ENCODE measurements at places on chromosomes 16 and 17.
A peak's percentile ranks its signal among the peaks of the same experiment; 100 is the strongest.

GRCh38 chr17:2903193-2903974, 107.1 kb downstream of the RAP1GAP2 start:
- no peak overlapping the region for H3K27ac ChIP-seq
- H3K4me1 ChIP-seq: no peaks in the 10 kb centered on the region
- no peaks in the 10 kb centered on the region for H3K36me3 ChIP-seq
- no peaks in the 10 kb centered on the region for H3K27me3 ChIP-seq
- H3K4me3 ChIP-seq: no peak overlapping the region

DNA sequence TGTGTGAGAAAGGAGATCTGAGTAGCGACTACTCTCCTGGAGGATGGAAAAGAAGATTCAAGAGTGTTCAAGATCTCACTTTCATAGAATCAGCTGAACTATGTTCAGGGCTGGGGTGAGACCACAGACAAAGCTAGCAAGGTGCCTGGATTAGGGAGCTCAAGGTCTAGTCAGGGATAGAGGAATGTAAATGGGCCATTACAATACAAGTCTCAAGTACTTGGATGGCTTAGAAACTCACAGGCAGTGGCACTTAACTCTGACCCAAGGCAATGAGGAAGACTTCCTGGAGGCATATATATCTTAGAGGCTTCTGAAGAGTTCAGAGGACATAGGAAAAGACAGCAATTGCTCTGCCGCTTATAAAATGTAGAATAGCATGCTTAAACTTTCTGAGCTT, 184.9 kb upstream of the CDH11 start:
- H3K36me3 ChIP-seq: no peaks in the 10 kb centered on the region
- no peak overlapping the region for H3K27ac ChIP-seq
- DNase-seq: no peak
- peaks cover 12% of the 10 kb centered on the region for H3K4me1 ChIP-seq
- no peak overlapping the region for H3K4me3 ChIP-seq

DNA sequence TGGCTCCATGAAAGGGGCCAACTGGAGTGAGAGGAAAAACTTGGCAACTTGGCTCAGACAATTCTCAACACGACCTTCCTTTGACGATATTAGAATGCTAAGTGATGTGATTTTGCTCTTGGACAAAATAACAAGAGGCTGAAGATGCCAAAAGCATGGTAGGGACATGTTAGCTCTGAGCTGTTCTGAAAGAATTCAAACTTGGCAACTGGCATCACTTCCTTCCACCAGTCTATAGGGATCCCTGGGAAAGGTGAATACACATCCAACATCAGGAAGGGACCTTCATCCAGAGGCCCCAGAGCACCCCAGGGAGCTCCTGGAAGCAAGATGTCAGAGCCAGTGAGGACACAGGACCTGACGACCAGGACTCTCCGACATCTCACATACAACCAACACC, 4.3 kb downstream of the KRT37 start:
- no peak overlapping the region for H3K27ac ChIP-seq
- no peaks in the 10 kb centered on the region for H3K27me3 ChIP-seq
- no peak for DNase-seq

DNA sequence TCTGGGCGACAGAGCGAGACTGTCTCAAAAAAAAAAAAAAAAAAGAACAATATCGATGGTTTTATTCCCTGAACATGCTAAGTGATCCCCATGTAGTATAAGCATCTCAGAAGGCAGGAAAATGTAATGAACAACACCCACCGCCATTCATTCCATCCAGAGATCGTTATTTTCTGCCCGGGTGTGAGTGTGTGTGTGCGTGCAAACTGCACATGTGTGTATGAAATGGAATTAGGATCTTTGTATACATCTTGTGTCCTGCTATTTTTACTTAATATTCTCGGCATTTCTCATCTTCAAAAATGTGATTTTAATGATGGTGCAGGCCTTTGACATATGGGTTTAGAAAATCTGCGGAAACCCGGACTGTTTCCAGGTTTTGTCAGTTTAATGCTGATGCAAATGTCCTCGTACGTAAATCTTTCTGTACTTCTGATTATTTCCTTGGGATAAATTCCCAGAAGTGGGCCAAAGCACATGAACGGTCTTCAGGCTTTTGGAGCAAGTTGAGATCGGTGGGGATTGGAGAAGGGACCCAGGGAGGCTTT, 254.8 kb downstream of the SEC14L1 start:
- H3K4me1 ChIP-seq: peaks cover 36% of the 10 kb centered on the region
- H3K27ac ChIP-seq: no peak overlapping the region
- no peaks in the 10 kb centered on the region for H3K36me3 ChIP-seq
- H3K4me3 ChIP-seq: no peak overlapping the region
- H3K27me3 ChIP-seq: no peaks in the 10 kb centered on the region

- no peak overlapping the region for H3K4me3 ChIP-seq
- H3K36me3 ChIP-seq: peaks cover 56% of the 10 kb centered on the region
- H3K4me1 ChIP-seq: no peaks in the 10 kb centered on the region
- no peaks in the 10 kb centered on the region for H3K27me3 ChIP-seq
- no peak overlapping the region for H3K27ac ChIP-seq
Measured at GRCh38 chr16:55815320-55815719, 17.6 kb downstream of the CES1 start.

- H3K27ac ChIP-seq: no peak overlapping the region
- H3K4me1 ChIP-seq: no peaks in the 10 kb centered on the region
- no peak overlapping the region for H3K4me3 ChIP-seq
- H3K27me3 ChIP-seq: no peaks in the 10 kb centered on the region
- DNase-seq: no peak
Measured at GRCh38 chr16:52783616-52784015, 236.7 kb upstream of the TOX3 start.

DNA sequence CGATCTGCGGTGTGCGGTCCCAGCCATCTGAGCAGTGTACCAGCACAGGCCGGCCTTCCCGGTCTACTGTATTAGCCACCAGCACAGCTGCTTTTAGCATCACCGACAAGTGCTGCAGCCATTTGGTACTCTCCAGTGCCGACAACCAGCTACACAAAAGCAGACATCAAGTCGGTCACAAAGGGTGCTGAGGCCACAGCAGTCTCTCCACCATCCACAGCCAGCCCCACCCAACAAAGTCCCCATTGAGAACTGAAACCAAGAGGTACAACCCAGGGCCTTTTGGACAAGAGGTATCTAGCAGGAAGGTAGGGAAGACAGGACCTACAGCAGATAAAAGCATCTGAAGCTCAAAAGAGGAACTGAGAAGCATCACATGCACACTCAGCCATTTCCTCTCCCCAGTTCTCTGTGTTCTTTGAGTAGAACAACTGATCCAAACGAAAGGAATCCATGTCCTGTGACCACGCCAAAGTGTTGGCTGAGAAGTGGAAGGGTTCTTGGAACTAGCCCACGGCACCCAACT, 9.5 kb downstream of the MTMR4 start:
- peaks cover 96% of the 10 kb centered on the region for H3K36me3 ChIP-seq
- DNase-seq: no peak
- no peak overlapping the region for H3K4me3 ChIP-seq
- no peaks in the 10 kb centered on the region for H3K4me1 ChIP-seq
- H3K27me3 ChIP-seq: no peaks in the 10 kb centered on the region
- no peak overlapping the region for H3K27ac ChIP-seq

DNA sequence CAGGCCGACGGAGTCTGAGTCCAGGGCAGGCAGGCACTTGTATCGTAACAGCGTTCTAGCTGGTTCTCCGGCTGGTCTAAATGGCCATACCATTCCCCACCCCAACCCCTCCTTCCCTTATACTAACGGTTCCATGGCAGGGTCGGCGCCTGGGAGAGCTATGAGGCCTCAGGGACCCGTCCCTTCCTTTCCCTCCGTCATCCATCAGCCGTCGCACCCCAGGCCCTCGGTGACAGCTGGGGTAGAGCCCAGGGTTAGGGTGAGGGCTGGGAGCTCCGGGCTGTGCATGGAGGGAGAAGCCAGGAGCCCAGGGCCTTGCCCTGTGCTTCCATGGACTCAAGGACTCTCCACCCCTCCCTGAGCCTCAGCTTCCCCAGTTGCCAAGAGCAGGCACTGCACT, 101.4 kb downstream of the RBFOX3 start:
- H3K36me3 ChIP-seq: no peaks in the 10 kb centered on the region
- DNase-seq: no peak
- no peak overlapping the region for H3K4me3 ChIP-seq
- peaks cover 8% of the 10 kb centered on the region for H3K27me3 ChIP-seq
- no peak overlapping the region for H3K27ac ChIP-seq

DNA sequence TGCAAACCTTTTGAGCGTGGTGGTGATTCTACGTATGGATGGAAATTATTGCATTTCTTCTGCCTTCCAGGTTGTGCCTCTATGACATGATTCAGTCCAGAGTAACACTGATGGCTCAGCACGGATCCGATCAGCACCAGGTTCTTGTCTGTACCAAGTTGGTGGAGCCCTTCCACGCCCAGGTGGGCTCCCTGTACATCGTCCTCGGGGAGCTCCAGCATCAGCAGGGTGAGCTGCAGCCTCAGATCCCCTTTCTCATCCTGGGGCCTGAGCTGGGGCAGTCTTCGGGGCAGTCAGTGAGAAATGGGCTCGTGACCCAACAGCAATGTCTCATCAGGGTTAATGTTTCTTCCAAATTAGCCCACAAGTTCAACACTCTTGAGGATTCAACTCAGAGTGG, 9.3 kb upstream of the CDK3 start:
- peaks cover 6% of the 10 kb centered on the region for H3K36me3 ChIP-seq
- no peak overlapping the region for H3K27ac ChIP-seq
- no peaks in the 10 kb centered on the region for H3K4me1 ChIP-seq

GRCh38 chr17:60664022-60664421, 13.6 kb upstream of the BCAS3 start:
- H3K27me3 ChIP-seq: no peaks in the 10 kb centered on the region
- H3K4me1 ChIP-seq: no peaks in the 10 kb centered on the region
- no peak overlapping the region for H3K4me3 ChIP-seq

- H3K36me3 ChIP-seq: no peaks in the 10 kb centered on the region
- H3K4me1 ChIP-seq: no peaks in the 10 kb centered on the region
- H3K27me3 ChIP-seq: no peaks in the 10 kb centered on the region
- DNase-seq: no peak
- H3K27ac ChIP-seq: no peak overlapping the region
- no peak overlapping the region for H3K4me3 ChIP-seq
Measured at GRCh38 chr16:15491411-15491810, 57.0 kb downstream of the BMERB1 start.

DNA sequence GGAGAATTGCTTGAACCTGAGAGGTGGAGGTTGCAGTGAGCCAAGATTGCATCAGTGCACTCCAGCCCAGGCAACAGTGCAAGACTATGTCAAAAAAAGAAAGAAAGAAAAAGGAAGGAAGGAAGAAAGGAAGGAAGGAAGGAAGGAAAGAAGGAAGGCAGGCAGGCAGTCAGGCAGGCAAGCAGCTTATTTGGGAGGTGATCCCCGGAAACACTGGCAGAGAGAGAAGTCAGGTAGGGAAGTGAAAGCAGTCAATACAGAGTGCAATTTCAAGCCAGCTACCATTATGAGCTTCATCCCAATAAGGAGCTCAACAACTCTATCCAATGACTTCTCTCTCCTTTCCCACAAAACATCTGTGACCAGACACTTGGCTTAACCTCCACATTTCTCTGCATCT, 83.0 kb upstream of the TBC1D3K start:
- H3K27ac ChIP-seq: no peak overlapping the region
- DNase-seq: no peak
- H3K4me3 ChIP-seq: no peak overlapping the region
- no peaks in the 10 kb centered on the region for H3K27me3 ChIP-seq

- H3K4me1 ChIP-seq: no peaks in the 10 kb centered on the region
- peaks cover 37% of the 10 kb centered on the region for H3K36me3 ChIP-seq
- no peak overlapping the region for H3K4me3 ChIP-seq
- DNase-seq: no peak
- H3K27ac ChIP-seq: no peak overlapping the region
Measured at GRCh38 chr17:75707079-75707571, 14.1 kb upstream of the ITGB4 start.

DNA sequence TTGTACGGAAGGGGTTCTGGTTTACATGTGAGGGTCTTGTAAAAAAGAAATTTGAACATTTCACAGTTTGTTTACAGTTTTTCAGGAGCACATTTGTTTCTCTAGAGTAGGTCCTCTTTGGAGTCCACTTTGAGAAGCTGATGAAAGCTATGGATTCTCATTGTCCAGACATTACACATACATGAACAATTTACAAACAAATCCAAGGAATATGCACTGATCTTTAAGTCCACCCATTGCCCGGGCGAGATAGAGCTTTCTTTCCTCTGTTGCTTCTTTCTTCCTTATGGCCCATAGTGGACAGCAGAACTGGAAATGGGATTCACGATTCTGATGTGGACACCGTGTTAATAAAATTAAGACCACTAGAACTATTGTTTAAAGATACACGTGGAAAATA, 1.9 kb downstream of the DCAF7 start:
- H3K4me1 ChIP-seq: peaks cover 4% of the 10 kb centered on the region
- no peaks in the 10 kb centered on the region for H3K36me3 ChIP-seq
- H3K27me3 ChIP-seq: no peaks in the 10 kb centered on the region

- H3K4me1 ChIP-seq: peaks cover 33% of the 10 kb centered on the region
- DNase-seq: peak; percentile 78
- no peaks in the 10 kb centered on the region for H3K27me3 ChIP-seq
- H3K27ac ChIP-seq: peak within 1 kb of the TSS; percentile 62
Measured at GRCh38 chr17:29622337-29623282, at the start of gene CORO6. CORO6 (minus strand) TSS chr17:29622912; CDS start chr17:29621421, 1,491 bp downstream.

DNA sequence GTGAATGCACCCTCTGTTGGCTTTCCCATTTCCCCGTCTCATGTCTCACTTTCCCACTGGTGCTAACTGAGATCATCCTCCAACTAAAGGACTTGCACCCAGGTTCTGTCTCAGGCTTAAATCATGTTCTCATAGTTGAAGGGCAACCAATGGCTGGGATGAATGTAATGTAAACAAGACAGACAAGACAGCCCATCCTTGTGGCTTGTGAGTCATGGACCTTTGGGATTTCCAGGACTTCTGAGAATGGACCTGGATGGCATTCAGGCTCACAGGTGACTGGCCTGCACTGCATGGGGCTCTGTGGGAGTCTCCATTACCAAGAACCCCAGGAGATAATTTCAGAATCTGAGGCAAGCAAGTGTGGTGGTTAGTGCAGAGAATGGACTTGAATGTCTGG, 347.5 kb downstream of the HAPSTR1 start:
- no peaks in the 10 kb centered on the region for H3K4me1 ChIP-seq
- H3K36me3 ChIP-seq: no peaks in the 10 kb centered on the region
- no peak for DNase-seq
- H3K27me3 ChIP-seq: no peaks in the 10 kb centered on the region
- H3K4me3 ChIP-seq: no peak overlapping the region

DNA sequence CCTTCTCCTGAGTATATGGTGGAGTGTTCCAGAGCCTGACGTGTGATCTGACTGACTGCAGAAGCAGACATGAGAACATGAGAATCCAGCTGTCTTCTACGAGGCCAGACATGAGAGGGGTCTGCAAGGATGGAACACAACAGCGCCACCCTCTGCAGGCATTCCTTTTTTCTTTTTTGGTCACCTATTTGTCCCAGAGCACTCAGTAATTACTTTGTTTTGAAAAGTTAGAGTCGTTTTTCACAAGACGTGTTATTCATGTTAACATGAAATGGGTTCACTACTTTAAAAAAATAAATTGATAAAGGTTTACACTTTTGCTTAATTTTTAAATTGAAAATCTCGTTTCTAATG, 43.8 kb upstream of the ATP2A3 start:
- H3K36me3 ChIP-seq: peaks cover 8% of the 10 kb centered on the region
- no peak overlapping the region for H3K4me3 ChIP-seq
- H3K27ac ChIP-seq: no peak overlapping the region
- H3K4me1 ChIP-seq: no peaks in the 10 kb centered on the region

GRCh38 chr17:70912716-70913485, 743.6 kb downstream of the KCNJ2 start:
- H3K27me3 ChIP-seq: no peaks in the 10 kb centered on the region
- H3K27ac ChIP-seq: no peak overlapping the region
- no peaks in the 10 kb centered on the region for H3K36me3 ChIP-seq
- DNase-seq: no peak
- no peaks in the 10 kb centered on the region for H3K4me1 ChIP-seq
- H3K4me3 ChIP-seq: no peak overlapping the region

GRCh38 chr16:4365014-4365406, 6.6 kb upstream of the VASN start:
- H3K4me3 ChIP-seq: no peak overlapping the region
- H3K36me3 ChIP-seq: no peaks in the 10 kb centered on the region
- DNase-seq: no peak
- no peaks in the 10 kb centered on the region for H3K27me3 ChIP-seq

Data from A673 (cell line).